ENCODE measurements at places on chromosomes 11 and 22.

GRCh38 chr11:94882931-94883330 is 90.4 kb downstream of the CWC15 start:
- DNase-seq = no peak

- no peak for DNase-seq
These were observed 16.6 kb upstream of the PHLDA2 start for GRCh38 chr11:2945757-2946287.

GRCh38 chr11:82869657-82870056 is 30.6 kb downstream of the PRCP start:
- DNase-seq = no peak

GRCh38 chr11:11446564-11446963 is 93.5 kb upstream of the CSNK2A3 start:
- DNase-seq = no peak

- no peak for DNase-seq
These were observed 59.1 kb downstream of the KIF18A start for GRCh38 chr11:28048812-28049211.

DNA sequence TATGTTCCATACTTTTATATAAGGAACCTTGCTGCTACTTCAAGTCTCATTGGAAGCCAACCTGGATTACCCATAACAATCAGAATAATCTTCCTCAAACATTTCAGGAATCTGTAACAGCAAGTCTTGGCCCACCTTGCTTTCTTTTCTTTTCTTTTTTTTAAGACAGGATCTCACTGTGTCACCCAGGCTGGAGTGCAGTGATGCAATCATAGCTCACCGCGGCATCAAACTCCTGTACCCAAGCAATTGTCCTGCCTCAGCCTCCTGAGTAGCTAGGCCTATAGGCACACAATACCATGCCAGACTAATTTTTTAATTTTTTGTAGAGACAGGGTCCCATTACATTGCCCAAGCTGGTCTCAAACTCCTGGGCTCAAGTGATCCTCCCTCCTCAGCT is 29.3 kb upstream of the PRDM10 start:
- no peak for DNase-seq

- no peak for DNase-seq
These were observed 2.8 kb downstream of the HPX start for GRCh38 chr11:6437993-6438392.

- DNase-seq = no peak
These were observed 218.3 kb upstream of the CTSC start for GRCh38 chr11:88555829-88556202.

- DNase-seq = no peak
These were observed 108.2 kb downstream of the RASSF10 start for GRCh38 chr11:13117344-13117743.

DNA sequence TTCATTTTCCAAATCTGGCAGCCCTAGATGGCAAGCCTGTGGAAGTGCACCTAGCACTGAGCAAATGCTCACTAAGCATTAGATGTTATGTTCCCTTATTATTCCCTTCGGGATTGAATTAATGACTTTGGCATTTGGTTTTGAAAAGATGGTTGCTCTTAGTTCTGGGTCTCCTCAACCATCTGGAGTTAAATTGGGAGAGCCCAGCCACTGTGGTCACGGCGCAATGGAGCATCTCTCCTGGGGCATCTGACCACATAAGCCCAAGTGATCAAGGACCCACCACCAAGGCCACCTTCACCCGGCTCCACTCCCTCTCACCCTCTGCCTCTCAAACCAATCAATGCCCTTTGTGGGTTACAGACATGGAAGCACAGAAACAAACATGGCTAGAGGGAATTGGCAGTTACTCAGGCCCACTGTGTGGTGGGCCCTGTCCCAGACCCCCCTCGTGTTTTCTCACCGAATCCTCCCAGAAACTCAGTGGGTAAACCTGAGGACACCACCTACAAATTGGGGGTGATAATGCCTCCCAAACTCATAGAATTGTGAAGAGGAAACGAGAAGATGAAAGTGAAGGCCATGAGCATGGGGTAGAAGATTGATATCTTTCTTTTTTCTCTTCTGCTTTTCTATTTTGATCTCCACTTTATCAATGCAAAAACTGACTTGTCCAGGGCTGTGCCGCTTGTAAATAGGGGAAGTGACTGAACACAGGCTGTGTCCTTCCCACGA is 52.2 kb downstream of the IRAG1 start:
- DNase-seq = no peak

DNA sequence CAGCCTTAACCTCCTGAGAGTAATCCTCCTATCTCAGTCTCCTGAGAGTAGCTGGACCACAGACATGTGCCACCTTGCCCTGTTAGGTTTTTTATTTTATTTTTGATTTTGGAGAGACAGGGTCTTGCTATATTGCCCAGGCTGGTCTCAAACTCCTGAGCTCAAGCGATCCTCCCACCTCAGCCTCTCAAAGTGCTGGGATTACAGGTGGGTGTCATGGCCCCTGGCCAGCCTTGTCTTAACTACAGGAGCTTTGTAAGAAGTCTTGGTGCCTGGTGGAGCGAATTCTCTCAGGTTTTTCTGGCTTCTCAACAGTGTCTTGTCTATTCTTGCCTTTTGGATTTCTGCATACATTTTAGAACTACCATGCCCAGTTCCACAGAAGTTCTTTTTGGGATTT is 546.4 kb downstream of the TBC1D22A start:
- DNase-seq = no peak

- DNase-seq = no peak
These were observed 8.2 kb downstream of the ARRB1 start for GRCh38 chr11:75342966-75343870.

- DNase-seq = no peak
These were observed 81.4 kb downstream of the KCNQ1 start for GRCh38 chr11:2525941-2526807.

- no peak for DNase-seq
These were observed 12.1 kb downstream of the RTN4R start for GRCh38 chr22:20256027-20256426.

DNA sequence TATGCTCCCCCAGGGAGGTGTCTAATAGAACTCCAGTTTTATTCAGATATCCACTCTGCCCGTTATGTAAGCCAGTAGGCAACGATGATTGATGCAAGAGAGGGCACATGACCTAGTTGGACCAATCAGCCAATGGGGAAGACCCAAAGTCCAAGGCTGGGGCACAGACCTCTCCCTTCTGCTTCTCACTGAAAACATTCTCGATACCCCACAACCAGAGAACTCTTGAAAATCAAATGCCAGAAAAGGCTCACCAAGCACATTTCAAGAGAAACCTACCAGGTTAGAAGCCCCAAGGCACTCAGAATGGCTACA is 7.4 kb downstream of the HIRA start:
- DNase-seq = no peak

- no peak for DNase-seq
These were observed 48.2 kb downstream of the RTL6 start for GRCh38 chr22:44449683-44450425.

- DNase-seq = no peak
These were observed 1.1 kb downstream of the ST13 start for GRCh38 chr22:40855071-40855978.

DNA sequence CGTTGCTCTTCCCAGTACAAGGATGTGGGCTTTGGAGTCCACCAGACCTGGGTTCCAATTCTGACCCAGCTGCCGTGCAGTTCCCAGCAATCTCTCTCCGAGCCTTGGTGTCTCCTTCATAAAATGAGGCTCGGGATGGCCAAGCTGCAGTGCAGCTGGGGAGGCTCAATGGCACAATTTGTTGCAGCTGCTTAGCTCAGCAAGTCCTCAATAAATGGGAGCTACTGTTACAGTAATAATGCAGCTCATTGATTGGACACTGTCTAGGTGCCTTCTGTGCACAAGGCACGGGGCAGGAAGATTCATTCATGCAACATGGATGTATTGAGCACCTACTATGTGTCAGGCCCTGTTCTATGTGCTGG is 37.1 kb downstream of the SHISAL1 start:
- DNase-seq = no peak

- DNase-seq = no peak
These were observed 742.1 kb upstream of the TENM4 start for GRCh38 chr11:80182901-80183300.

- no peak for DNase-seq
These were observed 2.5 kb downstream of the SMIM35 start for GRCh38 chr11:118084247-118084646.

DNA sequence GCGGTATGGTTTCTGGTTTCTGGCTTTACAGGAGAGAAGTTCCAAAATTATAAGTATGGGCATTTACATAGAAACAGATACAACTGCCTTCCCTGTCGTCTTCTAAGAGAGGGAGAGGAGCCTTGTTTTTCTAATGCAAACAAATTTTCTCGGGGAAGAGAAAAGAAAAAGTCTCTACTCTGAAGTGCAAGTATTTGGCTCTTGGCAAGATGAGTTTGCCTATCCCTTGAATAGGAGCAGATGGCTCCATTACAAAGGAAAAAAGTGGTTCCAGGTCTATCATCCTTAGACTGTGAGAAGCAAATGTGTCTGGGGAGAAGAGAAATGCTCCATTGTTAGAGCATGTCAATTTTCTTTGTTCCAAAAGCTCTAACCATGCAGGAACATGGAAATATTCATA is 455.6 kb downstream of the BUD13 start:
- no peak for DNase-seq

GRCh38 chr22:38034278-38034882 is 22.8 kb upstream of the PICK1 start:
- no peak for DNase-seq

DNA sequence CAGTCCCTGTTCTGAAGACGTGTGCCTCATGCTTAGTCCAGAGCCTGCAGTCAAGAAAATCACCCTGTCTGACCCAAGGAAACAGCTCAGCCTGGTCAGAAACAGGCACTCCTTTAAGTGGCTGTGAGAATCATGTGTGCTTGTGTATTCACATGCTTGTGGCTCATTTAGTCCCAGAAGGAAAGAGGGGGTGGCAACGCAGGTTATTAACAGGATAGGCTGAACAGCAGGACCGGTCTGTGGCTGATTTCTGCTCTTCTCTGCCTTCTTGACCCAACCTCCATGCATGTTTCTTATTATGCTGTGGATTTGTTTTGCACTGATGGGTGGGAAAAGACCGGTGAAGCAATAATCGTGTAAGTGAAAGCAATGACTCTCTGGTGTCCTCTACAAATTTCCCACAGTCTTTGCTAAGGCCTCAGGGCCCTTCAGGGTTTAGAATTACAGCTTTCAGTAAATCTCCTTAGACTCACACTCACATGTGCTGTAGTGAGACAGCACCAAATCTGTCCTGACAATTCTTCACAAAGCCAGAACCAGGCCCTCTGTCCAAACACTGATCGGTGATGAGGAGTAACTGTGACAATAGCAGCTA is 288.1 kb downstream of the ETS1 start:
- DNase-seq = no peak

DNA sequence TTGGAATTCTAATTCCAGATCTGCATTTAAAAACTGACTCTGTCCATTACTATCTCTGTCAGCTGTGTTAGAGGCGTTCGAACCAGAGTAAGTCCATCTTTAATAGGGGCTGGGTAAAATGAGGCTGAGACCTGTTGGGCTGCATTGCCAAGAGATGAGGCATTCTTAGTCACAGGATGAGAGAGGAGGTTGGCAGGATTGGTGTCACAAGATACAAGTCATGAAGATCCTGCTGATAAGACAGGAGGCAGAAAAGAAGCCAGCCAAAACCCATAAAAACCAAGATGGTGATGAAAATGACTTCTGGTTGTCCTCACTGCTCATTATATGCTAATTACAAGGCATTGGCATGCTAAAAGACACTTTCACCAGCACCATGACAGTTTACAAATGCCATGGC is 356.3 kb upstream of the ISX start:
- no peak for DNase-seq

- DNase-seq = no peak
These were observed 7.7 kb downstream of the RAB30 start for GRCh38 chr11:83064011-83064410.

- DNase-seq = no peak
These were observed 4.1 kb downstream of the C11orf52 start for GRCh38 chr11:111922803-111923202.

- no peak for DNase-seq
These were observed 75.2 kb downstream of the ISX start for GRCh38 chr22:35140879-35141745.
